GM04503 (cell line): ENCODE measurements at places on chromosomes 4 and X.

GRCh38 chr4:151729731-151730559 lies 30.9 kb downstream of the GATB start:
- no peak for DNase-seq

- no peak for DNase-seq
These were observed 52.1 kb upstream of the KDR start for GRCh38 chr4:55177461-55177860.

- DNase-seq, result no peak
These were observed 76.4 kb upstream of the TLR3 start for GRCh38 chr4:185992585-185992984.

GRCh38 chr4:184284336-184284690 lies 66.6 kb upstream of the ENPP6 start:
- no peak for DNase-seq

- DNase-seq, result no peak
These were observed 482.1 kb upstream of the CPEB2 start for GRCh38 chr4:14520171-14520570.

GRCh38 chr4:97867557-97868091 lies 275.7 kb downstream of the STPG2 start:
- no peak for DNase-seq

- DNase-seq, result peak; percentile 38
These were observed 8.2 kb downstream of the RTL3 start for GRCh38 chrX:78650906-78651437.

DNA sequence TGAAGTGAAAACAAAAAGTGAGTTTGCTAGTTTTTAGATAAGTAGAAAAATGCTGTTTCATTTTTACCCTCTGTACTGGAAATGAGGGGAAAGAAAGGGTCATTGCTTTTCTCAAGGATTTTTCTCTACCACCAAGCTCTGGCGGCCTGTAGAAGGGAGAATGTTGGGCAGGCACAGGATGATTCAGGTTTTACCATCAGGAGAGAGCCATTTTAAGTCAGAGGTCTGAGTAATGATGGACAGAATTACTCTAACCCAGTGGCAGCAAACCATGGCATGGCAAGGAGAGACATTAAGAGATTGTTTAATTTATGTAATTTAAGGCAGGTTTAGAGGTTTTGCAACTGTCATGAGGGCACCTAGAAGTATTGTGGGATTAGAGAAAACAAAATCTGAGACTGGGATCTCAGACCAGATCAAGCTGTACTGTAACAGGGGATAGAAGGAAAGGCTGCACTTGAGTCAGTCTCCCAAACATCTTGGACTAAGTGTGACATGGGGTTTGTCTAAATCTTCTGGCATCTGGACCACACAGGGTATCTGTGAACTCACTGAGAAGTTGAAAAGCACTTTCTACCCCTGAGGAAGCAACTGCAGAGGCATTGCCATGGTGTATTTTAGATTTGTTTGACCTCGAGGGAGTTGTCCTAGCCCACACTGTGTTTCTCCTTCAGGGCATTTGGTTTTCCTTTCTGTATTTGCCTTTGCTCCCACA lies 81.6 kb downstream of the BANK1 start:
- no peak for DNase-seq

DNA sequence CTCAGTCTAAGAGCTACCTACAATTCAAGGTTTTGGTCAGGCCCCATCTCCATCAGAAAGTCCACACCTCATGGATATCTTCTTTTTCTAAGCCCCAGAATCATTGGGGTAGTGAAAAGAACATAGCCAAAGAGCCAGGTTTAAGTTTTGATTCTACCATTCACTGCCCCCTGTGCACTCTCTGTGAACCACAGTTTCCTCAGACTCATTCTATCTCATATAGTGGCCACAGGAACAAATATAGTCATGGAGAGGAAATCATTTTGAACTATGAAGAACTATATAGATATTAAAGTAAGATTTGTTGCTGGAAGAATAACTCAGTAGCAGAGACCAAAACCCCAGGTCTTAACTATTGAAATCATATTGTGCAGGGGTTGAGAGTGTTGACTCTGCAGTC lies 3.3 kb downstream of the SYTL5 start:
- DNase-seq, result no peak

DNA sequence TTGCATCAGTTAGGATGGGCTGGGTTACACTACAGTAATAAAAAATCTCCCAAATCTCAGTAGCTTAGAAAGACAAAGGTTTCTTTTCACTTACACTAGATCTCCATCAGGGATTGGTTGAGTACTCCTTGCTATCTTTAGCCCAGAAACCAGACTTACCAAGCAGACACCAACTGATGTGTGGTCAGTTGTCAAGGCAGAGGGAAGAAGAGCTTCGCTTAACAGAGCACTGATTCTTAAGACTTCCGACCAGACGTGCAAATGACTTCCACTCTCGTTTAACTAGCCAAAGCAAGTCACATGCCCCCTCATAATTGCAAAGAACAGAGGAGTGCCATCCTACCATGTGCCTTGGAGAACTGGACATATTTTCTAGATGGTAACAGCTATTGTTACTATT lies 5.7 kb upstream of the ZNF518B start:
- DNase-seq, result no peak

DNA sequence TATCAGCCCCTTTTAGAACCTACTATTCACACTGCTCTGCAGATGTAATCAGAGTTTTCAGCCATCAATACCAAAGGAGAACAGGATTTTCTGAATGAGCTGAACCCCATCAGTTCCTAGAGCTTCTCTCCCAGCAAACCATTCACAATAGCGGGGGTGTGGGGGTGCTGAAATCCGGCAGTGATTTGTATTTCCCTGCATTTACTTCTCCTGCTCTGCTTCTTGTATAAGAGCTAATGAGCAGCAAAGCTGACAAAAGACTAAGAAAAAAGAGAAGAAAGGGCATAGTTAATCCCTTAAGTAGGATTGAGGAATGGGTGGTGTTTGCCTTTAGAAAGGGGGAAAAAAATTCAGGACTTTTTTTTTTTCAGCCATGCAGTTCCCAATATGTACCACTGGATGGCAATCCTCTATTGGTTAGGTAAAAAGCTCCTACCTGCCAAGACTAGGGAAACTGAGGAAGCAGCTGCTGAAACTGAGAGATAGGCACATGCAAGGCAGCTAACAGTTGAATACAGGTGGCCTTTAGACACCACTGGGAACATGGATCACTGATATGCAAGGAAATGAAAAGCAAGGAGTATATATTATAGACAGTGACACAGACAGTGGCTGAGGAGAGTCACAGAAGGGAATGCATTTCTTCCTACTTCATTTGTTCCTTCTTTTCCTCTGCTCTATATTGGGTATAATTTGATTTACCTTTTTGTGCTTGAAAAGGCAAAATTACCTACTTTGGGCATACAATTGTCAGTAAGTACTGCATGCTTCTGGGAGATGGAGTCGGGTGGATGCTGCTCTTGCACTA lies 217.9 kb downstream of the HS6ST2 start:
- DNase-seq, result no peak

DNA sequence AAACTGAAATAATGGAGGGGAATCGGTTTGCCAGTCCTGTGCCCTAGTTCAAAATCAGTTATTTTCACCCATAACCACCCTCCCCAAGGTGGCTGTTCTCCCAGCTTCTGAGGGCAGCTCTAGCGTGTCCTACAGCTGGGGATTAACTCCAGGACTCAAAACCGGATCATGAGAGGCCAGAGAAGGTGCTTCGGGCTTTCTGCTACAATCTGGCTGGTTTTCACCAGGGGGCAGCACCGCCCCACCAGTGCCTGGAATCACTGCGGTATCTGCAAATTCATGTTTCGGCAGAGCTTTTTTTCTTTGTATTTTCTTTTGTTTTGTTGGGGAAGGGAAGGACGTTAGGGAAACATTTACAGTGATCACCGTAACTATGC lies 28.4 kb downstream of the PDHA1 start:
- DNase-seq, result no peak

GRCh38 chrX:37781081-37781480 lies 1.2 kb downstream of the CYBB start:
- DNase-seq, result no peak

DNA sequence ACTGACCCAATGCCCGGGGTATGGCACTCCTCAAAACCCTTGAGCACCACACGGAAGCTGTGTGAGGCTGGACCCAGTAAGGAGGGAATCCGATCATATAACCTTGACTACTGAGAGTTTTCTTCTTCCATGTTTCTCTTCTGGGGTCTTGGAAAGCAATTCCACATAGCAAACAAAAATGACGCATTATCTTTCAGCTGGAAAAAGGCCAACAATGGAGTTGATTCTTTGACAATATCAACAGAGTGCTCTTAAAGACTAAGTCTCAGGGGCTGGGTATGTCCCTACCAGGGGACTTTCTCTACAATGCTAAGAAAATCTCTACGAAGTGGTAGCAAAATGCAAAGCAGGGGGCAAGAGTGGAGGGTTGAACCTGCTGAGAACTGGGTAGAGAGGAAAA lies 188.6 kb downstream of the NSUN7 start:
- DNase-seq, result no peak

GRCh38 chr4:16122784-16123183 lies 39.0 kb upstream of the PROM1 start:
- no peak for DNase-seq
